ENCODE measurements at places on chromosomes 12 and 14.

DNA sequence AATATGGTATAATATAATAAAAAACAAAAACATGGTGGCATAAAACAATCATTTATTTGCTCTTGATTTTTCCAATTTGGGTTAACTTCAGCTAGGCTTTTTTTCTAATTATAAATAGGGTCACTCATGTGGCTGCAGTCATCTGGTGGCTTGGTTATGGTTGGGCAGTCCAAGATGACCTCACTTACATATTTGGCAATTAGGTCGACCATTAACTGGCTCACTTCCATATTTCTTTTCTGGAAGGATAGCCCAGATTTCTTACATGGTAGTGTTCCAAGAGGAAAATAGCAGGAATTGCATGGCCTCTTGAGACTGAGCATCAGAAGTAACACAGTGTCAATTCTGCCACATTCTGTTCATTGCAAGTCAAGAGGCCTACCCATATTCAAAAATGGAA is 153.4 kb downstream of the FUT8 start:
- no peak for DNase-seq

DNA sequence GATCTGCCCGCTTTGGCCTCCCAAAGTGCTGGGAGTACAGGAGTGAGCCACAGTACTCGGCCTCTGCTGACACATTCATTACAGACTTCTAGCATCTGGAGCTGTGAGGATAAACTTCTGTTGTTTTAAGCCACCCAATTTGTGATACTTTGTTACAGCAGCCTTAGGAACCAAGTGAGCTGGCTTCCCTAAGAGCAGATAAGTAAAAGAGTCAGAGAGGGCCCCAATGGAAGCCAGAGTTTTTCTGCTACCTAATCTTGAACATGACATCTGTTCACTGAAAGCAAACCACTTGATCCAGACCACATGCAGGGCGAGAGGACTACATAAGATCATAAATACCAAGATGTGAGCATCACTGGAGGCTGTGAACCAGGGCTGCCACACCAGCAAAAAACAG is 3.7 kb upstream of the MAPKAPK5 start:
- no peak for DNase-seq

- DNase-seq, result no peak
Measured at GRCh38 chr12:56872366-56872765, 61.8 kb downstream of the SDR9C7 start.

DNA sequence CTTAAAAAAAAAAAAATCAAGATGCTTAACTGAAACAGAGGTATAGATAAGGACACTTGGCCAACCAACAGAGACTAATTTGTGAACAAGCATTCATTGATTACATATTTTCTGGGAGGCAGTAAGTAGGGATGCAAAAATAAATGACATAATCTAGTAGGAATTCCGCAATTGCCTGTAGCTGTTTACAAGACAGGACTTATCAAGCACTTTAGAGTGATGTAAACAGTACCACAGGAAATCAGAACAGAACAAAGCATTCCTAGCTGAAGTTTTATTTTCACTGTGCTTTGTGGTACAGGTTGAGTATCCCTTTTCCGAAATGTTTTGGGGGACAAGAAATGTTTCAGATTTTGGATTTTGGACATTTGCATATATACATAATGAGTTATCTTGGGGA is 68.2 kb upstream of the FGD4 start:
- no peak for DNase-seq

DNA sequence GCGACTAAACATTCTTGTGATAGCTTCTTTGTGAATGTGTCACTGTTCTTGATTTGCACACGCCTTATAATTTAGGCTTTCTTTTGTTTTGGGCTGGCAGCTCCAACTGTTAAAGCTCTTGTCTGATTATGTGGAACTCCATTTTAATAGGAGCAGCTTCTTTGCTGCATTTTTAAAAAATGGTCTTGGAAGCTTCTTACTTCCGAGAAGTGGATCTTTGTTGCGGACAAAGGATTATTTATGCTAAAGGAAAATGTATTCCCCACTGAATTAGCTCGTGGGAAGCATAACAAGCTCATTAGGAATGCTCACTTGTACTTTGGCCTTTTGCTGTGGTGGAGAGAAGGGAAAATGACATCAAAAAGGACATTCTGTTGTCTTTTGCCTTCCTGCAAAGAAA is 20.0 kb downstream of the GAS2L3 start:
- DNase-seq, result no peak

DNA sequence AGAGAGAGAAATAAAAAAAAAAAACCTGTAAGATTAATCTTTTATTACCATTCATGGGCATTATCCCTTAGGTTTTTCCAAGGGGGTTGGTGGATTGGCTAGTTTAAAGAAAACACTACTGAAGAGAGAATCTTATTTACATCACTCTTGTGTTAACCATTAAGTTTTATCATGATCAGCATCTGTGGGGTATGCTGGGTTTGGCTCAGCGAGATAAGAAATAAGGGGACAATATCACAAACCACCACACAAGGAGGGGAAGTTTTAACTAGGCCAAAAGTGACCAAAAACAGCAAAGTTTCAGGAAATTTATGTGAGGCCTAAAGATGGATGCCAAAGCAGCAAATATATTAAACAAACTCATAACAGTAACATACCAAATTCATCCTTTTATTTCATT is 548.6 kb downstream of the SLC16A7 start:
- DNase-seq, result no peak

DNA sequence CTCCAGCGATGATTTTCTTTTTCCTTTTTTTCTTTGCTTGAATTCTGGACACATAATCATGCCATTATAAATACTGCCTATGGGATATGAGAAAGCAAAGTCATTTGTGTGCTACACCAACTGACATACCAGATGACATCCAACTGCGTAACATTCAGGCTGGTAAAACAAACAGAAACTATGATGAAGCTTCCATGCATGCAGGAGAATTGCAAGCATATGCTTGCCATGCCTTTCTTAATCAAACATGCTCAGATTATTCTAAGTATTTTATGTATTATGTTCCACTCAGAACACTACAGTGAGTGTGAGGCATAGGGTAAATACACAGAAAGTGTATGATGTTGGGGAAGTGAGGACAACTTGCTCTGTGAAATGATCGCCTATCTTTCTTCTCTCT is 97.4 kb downstream of the C12orf50 start:
- DNase-seq, result no peak

GRCh38 chr12:42442311-42442759 is 116.4 kb downstream of the PPHLN1 start:
- no peak for DNase-seq

GRCh38 chr12:43826681-43827080 is 9.2 kb upstream of the TMEM117 start:
- DNase-seq, result no peak

DNA sequence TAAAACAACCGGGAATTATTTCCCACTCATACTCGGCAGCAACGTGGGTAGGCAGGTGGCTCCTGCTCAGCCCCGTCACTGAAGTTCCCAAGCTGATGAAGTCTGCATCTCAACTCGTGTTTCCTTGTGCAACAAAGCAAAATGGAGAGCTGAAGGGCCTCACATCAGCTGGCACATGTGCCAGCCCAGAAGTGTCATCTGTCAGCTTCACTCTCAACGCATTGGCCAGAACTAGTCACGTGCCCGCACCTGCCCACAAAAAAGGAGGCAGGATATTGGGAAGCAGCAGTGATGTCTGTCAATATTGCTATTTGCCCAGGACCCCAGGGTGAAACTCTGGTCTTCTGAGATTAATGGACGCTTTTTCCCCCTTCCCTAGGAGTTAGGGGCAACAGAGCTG is 344.0 kb downstream of the BCL11B start:
- DNase-seq, result no peak

- DNase-seq, result no peak
Measured at GRCh38 chr14:67636361-67636919, 16.7 kb downstream of the ARG2 start.

DNA sequence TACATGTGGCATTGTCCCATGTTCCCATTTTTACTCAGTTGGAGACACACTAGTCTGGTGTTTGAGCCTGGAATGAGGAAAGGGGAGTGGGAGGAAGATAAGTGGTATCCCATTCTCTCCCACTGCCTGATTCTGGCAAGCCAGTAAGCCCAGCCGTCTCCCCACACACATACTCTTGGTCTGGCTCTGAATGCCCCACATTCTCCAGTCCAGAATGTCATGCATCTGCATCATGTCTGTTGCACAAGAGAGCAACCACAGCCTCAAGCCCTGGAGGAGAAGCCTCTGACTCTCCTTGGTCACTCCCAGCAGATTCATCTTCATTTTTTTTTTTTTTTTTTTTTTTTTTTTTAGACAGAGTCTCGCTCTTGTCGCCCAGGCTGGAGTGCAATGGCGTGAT is 48.0 kb downstream of the DRAM1 start:
- DNase-seq, result no peak

DNA sequence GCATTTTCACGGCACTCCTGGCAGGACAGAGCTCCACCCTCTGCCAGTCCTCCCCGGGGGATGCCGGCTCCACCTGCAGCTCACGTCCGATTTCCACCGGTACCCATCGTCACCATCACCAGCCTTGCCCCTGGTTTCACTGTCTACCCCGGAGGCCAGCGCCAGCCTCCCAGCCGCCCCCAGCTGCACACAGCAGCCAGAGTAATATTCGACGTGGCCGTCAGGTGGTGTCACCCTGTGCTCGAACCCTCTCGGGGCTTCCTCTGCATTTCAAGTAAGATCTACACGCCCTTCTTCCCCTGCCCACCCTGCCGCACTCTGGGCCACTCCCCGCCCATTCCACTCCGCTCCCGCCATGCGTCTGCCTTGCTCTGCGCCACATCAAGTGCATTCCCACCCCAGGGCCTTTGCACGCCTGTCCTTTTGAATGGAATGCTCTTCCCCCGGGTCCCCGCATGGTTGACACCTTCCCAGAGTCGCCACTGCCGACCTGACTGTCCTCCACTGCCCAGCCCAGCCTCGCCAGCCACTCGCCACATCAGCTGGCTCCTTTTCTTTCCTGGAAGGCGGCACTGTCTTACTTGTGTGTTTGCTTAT is 80.3 kb downstream of the ADGRD1 start:
- DNase-seq, result no peak

DNA sequence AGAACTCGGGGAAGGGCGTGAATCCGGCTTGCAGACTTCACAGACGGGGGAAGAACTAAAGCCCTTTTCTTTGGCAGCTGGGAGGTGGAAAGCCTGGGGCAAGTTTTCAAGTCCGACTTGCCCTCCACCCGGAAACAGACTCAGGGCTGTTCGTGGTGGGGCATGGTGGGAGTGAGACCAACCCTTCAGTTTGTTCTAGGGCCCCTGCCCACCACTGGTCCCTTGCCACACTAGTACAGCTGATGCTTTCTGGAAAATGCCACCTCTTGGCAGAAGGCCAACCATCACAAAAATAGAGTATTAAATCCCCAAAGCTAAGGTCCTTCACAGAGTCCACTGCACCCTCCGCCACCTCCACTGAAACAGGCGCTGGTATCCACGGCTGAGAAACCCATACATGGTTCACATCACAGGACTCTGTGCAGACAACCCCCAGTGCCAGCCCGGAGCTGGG is 50.4 kb upstream of the DDX11 start:
- no peak for DNase-seq

- no peak for DNase-seq
Measured at GRCh38 chr12:43113135-43113534, 438.9 kb downstream of the ADAMTS20 start.

- no peak for DNase-seq
Measured at GRCh38 chr12:15526033-15526432, 203.7 kb downstream of the PTPRO start.

GRCh38 chr12:124564971-124565491 is 2.4 kb downstream of the NCOR2 start:
- DNase-seq, result no peak

DNA sequence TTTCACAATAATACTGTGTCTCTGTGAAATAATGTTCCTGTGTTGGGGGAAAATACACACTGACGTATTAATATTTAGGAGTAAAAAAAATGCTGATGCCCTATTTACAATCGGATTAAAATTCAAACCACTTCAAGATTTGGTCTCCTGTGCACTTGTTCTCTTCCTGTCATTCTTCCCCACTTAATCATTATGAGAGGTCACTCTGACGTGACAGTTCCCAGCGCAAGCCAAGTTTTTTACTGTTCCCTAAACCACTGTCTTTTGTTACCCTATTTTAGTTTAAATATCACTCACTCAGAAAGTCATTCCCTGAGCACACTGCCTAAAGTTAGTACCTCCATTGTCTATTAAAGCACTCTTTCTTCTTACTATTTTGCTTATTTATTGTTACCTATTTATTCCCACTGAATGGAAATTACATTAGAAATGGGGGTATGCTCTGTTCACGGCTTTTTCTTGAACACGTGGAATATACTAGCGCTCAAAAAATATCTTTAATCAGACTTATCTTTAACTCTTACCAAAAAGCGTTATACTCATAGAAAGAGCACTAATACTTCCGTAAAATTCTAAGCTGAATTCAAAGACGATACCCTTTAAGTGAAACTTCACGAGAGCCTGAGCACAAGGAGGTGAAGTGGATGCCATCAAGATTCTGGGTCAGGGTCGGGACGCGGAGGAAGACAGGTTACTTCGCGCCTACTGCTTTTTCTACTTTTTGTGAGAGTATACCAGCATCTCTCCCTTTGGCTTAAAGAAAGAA is 670 bp upstream of the PSMA3 start:
- no peak for DNase-seq

DNA sequence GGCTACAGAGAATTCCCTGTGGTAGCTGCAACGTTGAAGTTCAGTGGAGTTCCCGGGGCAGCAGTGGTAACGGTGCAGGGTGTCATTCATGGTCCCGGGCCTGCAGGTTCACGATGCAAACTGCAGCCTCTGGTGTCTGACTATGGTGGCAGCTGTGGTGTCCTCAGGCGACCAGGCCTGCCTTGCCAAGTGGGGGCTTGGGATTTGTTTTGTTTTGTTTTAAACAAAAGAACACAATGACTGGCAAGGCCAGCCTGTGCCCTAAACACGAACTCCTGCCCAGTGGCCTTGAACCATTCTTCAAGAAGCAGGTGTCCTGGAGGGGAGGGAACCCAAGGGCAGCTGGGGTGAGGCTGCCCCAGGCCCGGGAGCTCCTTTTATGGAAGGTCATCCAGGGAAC is 48.5 kb downstream of the LRRC74A start:
- DNase-seq, result no peak

DNA sequence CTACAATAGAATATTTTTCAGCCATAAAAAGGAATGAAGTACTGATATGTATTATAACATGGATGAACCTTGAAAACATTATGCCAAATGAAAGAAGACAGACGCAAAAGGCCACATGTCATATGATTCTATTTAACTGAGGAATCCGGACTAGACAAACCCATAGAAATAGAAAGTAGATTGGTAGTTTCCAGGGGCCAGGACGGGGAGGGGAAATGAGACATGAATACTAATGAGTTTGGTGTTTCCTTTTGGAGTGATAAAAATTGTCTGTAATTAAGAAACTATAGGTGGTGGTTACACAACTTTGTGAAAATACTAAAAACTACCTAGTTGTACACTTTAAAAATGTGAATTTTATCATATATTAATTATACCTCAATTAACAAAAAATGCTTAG is 247.6 kb downstream of the BCAT1 start:
- no peak for DNase-seq

GRCh38 chr14:74515891-74516412 is 22.4 kb downstream of the ISCA2 start:
- DNase-seq, result no peak

GRCh38 chr14:75645056-75645455 is 15.6 kb downstream of the ERG28 start:
- DNase-seq, result no peak
